Stimulated activated CD4-positive, alpha-beta T cell treated with anti-CD3 and anti-CD28 coated beads, Interleukin-4, amount 100 ng/mL, for 48 hours (primary cell): ENCODE measurements at places on chromosomes 5 and 9.
A peak's percentile ranks its signal among the peaks of the same experiment; 100 is the strongest.

GRCh38 chr5:142324136-142324870, 518 bp downstream of the SPRY4 start:
- DNase-seq: no peak

DNA sequence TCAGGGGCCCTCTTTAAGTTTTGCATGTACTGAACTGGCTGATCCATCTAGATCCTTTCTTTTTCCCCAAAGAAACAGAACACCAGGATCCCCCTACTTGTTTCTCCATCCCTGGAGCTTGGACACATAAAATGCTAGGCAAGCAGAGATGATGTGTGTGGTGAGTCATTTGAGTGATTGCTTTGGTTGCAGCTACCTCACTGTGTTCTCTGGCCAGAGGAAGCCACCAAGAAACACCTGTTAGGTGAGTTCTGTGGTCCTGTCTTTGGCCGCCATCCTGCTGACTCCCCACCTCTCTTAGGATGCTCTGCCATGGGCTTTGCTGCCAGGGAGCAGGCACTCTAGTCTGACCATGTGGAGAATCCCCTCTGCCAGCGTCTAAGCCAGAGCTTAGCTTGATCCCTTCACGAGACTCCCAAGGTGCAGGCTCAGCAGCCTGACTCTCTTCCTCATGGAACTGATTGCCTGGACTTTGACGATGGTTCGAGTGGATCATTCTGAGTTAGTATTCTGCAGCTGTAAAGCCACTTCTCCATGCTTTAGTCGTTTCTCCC, 27.3 kb upstream of the DENND1A start:
- no peak for DNase-seq

- no peak for DNase-seq
These were observed 178.2 kb downstream of the SEC61B start for GRCh38 chr9:99400184-99400731.

DNA sequence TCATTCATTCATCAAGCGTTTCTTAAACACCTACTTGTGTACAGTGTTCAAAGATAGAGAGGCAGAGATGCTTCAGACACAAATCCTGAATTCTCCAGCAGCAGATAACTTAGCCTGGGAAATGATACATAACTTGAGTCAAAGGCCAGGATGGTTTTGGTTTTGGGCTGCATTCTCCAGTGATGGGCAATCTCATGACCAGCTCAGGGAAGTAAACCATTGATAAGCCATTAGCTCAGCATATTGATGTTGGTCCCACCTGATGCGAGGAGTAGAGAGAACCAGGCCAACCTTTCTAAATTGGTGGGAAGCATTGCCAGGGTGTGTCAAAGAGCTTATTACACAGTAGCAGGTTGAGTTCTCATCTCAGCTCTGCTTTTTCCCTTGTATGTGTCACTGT, 53.0 kb downstream of the SH3RF2 start:
- no peak for DNase-seq

DNA sequence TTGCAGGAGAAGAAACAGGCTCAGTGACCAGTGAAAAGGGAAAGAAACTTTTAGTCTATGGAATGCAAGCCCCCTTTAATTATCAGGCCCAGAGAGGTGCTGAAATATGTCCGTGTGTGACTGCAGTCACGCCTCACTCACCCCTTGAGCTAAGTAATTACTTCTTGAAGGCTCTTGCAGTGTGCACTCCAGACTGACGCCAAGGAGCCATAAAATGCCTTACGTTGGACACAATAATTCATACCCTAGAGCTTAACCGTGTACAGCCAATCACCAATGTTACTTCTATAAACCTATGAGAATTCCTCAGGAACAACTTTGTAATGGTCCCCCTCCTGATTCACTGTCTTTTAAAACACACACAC, 242.2 kb downstream of the SYK start:
- no peak for DNase-seq

DNA sequence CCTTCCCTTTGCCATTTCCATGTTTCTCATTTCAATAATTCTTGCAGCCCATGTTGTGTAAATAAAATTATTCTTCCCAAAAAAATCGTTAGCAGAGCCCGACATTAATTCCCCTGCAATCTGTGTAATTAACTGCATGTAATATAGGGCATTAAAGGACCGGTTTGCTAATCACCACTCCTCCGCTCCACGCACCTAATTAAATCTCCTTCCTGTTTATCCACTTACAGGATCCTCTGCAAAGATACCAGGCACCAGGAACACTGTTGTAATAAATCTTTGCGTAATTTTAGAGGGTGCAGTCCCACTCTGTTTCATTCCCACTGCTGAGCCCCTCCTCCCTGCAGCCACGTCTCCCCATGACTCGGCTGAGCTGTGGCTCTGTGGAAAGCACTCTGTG, 105.0 kb upstream of the PPP1R26 start:
- no peak for DNase-seq

DNA sequence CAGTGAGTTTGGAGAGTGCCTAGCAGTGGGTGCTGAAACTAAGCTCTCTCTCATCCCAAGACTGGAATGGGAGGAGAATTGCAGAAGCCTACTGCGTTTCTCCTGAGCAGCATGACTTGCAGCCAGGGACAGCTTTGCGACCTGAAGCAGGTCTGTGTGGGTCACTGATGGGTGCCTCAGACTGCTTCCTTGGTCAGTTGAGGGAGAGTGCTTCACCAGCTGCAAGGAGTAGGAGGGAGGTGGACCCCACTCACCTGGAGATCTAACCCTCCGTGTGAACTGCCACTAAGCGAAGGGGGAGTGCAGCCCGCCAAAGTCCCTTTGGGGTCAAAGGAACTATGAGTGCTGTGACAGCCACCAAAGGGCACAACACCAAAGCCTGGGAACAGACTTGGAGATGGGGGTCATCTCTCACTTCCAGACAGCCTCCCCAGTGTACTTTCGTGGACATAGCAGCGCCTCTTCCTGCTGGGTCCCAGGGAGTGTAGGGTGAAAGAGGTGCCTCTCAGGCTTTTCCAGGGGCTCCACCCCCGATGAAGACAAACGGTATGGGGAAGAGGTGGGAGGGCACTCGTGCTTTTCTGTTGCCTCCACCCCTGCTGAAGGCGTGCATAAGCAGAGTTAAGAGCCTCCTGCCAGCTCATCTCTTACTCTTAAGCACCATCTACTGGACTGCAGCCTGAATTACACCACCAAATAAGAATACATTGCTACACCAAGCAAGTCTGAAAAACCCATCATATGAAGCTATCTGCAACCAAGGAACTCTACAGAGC, 34.3 kb upstream of the MACIR start:
- DNase-seq: peak; percentile 4

GRCh38 chr9:129362287-129363000, 184.4 kb upstream of the IER5L start:
- DNase-seq: no peak

DNA sequence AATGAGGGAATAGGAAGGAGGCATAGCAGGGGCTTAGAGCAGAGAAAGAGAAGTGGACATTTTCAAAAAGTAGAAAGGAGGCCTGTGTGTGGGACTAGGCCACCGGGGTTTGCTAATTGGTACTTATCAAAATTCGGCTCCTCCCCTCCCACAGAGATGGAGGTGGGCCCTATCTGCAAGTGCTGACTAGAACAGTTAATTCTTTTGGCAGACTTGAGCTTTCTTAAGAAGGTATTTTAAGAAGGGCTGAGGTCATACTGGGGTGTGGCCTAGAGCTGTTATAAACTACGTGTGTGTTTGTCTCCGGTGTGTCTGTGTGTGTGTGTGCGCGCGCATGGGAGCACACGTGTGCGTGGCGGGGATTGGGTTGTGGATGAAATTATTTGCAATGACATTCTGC, 1086.5 kb downstream of the EFNA5 start:
- no peak for DNase-seq

- DNase-seq: no peak
These were observed 530.3 kb downstream of the RASEF start for GRCh38 chr9:82532504-82533180.

DNA sequence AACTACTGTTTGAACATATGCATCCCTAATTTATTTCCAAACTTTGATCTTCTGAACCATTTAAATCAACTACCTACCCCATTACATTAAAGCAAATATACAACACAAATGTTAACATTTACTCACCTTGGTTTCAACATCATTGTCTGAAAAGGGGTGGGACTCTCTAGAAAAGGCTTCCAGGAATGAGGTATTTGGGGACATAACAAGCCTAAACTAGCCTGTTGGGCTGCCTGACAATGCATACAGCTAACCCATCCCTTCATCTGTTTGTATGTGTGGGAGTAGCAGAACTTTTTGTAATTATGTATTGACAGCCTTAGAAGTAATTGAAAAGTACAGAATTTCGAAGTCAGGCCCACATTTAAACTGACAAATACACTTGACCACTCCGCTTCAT, 2225.9 kb upstream of the C9orf72 start:
- DNase-seq: no peak

- no peak for DNase-seq
These were observed 47.1 kb upstream of the AKNA start for GRCh38 chr9:114434878-114435311.

- no peak for DNase-seq
These were observed 32.3 kb downstream of the NAA35 start for GRCh38 chr9:85973238-85973637.
